Fibroblast of skin of left quadriceps (primary cell): ENCODE measurements at places on chromosomes 13 and 19.

GRCh38 chr13:51323824-51324511 is 15.5 kb upstream of the SERPINE3 start:
- DNase-seq: no peak

GRCh38 chr19:5308451-5309437 is 31.9 kb downstream of the PTPRS start:
- DNase-seq: peak; percentile 73

DNA sequence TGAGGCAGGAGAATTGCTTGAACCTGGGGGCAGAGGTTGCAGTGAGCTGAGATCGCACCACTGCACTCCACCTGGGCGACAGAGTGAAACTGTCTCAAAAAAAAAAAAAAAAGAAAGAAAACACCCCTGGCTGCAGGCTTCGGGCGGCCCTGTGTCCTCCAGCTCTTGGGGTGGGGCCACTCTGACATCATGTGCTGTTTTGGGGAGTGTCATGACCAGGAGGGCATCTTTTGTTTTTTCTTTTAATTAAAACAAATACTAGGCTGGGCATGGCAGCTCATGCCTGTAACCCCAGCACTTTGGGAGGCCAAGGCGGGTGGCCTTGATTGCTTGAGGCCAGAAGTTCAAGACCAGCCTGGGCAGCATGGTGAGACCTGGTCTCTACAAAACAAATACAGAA is 52.1 kb downstream of the KDM4B start:
- no peak for DNase-seq

GRCh38 chr13:44184740-44185139 is 188.9 kb upstream of the SERP2 start:
- DNase-seq: no peak

DNA sequence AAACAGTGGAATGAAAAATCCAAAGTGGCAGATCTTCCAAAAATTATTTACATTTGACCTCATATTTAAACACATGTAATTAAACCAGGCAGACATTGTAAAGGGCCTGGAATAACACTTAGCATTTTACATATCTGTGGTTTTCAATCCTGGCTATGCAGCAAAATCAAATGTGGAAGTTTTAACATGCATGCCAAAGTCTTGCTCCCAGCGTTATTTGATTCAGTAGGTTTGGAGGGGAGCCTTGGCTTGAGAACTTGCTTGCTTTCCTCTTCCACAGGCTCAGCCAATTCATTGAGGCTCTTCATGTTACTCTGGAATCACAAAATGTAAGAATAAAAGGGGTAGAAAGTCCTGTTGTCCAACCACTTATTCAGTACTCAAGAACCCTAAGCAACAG is 42.5 kb upstream of the INTS6 start:
- peak; percentile 16 for DNase-seq

DNA sequence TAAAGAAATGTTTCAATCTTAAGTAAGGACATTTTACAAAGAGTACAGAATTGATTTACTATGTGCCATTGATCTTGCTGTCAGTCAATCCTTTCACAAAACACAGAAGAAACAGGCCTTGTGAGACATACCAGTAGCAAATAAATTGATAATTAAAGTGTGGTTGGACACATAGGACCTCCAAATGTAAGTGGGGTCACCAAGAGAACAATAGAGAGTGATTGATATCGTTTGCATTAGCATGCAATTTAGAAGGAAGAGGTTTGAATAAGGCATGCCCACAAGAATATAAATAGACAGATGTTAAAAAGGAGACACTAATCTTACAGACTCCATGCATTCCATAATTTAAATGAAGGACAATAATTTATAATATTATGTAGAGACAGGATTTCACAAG is 1628.3 kb downstream of the PCDH9 start:
- no peak for DNase-seq

DNA sequence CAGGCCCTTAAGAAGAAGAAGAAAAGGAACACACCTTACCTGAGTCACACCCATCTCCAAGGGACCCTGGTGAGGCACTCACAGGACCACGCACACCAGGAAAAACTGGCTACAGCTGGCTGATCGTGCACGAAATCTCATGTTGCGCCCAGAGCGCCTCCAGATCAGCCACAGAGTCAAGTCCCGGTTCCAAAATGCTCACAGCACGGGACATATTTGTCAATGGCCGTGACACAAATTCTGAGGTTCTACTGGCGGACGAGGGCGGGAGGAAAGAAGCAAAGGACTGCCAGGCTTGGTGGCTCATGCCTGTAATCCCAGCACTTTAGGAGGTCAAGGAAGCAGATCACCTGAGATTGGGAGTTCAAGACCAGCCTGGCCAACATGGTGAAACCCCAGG is 21.5 kb downstream of the SH3GL1 start:
- DNase-seq: no peak

GRCh38 chr13:40777166-40777808 is 6.3 kb upstream of the MRPS31 start:
- DNase-seq: no peak

DNA sequence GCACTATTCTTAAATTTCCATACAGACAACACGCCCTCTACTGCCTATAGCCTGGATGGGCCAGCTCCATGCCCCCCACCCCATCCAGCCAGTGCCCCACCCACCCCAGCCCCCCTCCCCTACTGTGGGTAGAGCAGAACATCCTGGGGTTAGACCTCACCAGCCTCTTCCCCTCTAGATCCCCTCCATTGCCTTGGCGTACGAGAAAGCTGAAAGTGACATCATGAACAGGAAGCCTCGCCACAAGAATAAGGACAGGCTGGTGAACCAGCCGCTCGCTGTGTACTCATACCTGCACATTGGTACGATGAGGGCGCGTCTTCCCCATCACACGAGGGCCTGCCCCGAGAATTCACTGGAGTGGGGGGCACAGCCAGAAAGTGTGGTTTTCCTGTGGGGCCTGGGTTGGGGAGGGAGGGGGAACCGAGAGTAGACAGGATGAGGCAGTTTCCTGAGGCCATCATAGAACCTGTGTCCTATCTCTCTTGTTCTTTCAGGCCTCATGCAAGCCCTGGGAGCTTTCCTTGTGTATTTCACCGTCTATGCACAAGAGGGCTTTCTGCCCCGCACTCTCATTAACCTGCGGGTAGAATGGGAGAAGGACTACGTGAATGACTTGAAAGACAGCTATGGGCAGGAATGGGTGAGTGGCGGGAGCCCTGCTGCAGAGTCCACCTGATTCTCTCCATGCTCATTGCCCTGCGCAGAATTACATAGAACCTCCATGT is 29.1 kb downstream of the ATP12A start:
- no peak for DNase-seq

DNA sequence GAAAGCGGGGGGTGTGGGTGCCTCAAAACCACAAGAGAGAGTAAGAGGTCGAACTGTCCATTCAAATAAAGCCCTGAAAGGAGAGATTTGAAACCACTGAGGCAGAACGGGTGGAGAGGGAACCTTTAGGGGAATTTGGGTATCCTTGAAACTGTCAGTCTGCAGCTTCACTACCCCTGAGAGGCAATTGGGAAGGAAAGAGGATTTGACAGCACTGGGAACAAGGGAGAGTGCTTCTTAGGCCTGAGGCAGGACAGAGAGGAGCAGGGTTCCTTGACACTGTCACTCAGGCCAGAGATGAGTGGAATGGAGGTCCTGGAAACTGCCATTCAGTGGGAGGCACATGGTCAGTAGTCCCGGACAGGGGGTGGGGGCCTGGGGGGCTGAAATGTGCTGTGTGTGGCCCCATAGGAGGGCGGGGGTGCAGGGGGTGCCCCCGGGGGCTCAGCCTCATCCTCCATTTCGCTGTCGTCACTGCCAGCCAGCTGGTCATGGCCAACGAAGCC is 5.0 kb downstream of the GFY start:
- DNase-seq: no peak

DNA sequence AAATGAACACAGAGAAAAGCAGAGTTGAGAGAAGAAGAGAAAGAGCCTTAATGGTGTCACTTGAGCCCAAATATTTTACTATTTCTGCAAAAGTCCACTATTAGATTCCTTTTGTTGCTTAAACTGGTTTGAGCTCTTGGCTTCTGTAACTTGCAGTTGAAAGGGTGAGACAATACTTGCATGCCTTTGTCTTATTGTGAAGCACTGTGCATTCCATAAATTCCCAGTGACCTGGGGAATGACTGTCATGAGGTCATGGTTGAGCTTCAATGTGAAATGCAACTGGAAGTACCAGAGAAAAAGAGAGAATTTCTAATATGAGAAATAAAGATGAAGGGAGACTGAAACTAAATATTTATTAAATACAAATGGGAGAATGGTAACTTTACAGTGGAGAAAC is 310.9 kb downstream of the TDRD3 start:
- no peak for DNase-seq

GRCh38 chr13:75705395-75705794 is 69.3 kb downstream of the LMO7 start:
- DNase-seq: peak; percentile 20

DNA sequence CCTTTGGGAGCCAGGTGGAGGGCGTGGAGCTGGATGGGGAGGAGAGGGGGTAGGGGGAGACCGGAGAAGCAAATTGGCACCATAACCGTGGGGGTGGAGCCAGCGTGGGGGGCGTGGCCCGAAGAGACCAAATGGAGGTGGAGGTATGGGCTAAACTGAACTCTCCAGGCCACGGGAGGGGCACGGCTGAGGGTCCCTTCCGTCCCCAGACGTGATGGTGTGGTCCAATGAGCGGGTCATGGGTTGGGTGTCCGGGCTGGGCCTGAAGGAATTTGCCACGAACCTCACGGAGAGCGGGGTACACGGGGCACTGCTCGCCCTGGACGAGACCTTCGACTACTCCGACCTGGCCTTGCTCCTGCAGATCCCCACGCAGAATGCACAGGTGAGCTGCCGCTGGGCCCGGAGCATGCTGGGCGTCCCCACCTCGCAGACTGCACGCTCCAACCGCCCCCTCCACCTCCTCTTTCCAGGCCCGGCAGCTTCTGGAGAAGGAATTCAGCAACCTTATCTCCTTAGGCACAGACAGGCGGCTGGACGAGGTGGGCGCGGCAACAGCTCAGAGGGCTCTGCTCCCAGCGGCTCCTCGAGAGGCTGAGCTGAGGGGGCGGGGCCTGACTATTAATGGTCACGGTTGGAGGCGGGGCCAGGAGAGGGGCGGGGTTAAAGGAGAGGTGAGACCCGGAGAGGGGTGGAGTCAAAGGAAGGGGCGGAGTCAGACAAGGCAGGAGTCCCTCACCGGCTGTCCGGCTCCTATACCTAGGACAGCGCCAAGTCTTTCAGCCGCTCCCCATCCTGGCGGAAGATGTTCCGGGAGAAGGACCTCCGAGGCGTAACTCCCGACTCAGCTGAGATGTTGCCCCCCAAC is 6.2 kb downstream of the HRC start:
- DNase-seq: peak; percentile 89

DNA sequence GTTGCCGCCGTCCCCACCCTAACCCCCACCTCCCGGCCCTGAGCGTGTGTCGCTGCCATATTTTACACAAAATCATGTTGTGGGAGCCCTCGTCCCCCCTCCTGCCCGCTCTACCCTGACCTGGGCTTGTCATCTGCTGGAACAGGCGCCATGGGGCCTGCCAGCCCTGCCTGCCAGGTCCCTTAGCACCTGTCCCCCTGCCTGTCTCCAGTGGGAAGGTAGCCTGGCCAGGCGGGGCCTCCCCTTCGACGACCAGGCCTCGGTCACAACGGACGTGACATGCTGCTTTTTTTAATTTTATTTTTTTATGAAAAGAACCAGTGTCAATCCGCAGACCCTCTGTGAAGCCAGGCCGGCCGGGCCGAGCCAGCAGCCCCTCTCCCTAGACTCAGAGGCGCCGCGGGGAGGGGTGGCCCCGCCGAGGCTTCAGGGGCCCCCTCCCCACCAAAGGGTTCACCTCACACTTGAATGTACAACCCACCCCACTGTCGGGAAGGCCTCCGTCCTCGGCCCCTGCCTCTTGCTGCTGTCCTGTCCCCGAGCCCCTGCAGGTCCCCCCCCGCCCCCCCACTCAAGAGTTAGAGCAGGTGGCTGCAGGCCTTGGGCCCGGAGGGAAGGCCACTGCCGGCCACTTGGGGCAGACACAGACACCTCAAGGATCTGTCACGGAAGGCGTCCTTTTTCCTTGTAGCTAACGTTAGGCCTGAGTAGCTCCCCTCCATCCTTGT is 6.4 kb downstream of the YIPF2 start:
- no peak for DNase-seq

- no peak for DNase-seq
Measured at GRCh38 chr13:45915686-45916439, 64.3 kb upstream of the SIAH3 start.

GRCh38 chr19:6476155-6476895 is 5.3 kb downstream of the DENND1C start:
- peak; percentile 13 for DNase-seq

- DNase-seq: peak; percentile 78
Measured at GRCh38 chr13:49444524-49445395, 686 bp downstream of the SETDB2 start.

DNA sequence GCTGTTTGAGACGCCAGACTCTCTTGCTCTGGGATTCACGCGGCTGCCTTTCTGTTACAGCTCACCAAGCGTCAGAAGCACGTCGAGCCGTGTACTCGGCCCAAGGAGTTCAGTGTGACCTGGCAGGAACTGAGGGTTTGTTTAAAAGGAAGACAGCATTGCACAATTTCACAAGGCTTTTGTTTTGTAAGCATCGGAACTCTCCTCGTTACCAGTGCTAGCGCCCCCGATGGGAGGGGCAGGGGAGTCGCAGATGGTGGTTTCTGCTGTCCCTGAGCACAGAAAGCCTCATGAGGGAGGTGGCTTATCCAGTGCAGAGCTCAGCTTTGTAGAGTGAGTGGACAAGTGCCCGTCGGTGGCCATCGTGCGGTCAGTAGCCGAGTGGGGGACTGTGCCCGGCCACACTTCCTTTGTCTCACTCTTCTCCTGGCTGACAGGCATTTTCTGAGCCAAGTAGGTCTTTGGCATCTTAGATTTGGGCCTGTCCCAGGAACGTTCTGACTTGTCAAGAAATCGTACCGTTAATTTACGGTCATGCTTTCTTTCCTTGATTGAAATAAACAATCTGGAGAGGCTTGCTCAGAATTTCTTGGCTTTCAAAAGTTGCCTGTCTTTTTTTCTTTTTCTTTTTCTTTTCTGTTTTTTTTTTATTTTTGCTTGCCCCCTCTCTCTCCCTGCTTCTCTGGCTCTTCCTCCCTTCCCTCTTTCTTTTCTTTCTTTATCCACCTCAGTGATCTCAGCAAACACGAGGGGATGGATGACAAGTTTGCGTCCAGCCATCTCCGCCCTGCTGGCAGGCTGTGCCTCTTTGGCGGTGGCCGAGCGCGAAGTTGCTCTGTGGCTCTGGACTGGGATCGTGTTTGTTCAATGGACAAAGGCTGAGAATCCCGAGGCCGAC is 7.7 kb downstream of the KDM4B start:
- peak; percentile 12 for DNase-seq

DNA sequence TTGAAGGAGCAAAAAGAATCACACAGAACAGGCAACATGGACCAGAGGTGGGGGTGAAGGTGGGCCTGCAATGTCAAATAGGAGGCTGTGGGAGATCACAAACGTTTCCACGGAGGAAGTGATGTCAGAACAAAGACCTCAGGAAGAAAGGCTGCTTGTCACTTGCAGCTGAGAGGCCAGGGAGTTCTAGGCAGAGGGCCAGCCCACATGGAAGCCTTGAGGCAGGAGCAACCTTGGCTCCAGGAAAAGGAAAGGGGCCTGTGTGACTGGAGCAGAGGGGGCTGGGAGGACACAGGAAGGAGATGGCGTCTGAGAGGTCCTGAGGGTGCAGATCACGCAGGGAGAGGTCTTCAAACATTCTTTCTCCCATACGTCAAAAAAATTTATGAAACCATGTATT is 16.3 kb downstream of the ZNF160 start:
- DNase-seq: no peak
